ENCODE measurements at places on chromosomes 12 and 14.
A peak's percentile ranks its signal among the peaks of the same experiment; 100 is the strongest.

DNA sequence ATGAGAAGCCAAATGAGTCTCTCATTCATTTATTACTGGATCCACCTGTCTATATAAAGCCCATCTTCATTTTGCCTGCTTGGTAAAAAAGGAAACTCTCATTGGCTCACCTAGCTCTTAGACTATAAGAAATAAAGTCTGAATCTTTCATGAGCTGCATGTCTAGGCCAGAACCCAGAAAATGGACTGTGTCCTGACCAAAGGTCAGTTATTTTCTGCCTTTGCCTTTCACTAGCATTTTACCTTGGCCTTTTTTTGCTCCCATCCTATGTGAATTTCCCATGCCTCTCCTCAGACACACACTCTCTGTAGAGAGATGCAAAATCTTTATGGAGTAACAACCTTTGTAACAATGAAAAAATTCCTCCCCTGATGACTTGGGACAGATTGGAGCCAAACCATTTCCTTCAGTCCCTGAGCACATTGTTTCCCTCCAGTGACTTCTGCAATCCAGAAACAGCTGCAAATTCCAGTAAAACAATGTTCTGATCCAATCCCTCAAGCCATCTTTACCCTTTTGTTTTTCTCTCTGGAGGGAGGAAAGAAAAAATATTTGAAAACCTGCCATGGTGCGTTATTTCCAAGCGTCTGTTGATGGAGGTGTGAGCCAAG is 33.6 kb upstream of the MAP3K9 start:
- no peak for DNase-seq

DNA sequence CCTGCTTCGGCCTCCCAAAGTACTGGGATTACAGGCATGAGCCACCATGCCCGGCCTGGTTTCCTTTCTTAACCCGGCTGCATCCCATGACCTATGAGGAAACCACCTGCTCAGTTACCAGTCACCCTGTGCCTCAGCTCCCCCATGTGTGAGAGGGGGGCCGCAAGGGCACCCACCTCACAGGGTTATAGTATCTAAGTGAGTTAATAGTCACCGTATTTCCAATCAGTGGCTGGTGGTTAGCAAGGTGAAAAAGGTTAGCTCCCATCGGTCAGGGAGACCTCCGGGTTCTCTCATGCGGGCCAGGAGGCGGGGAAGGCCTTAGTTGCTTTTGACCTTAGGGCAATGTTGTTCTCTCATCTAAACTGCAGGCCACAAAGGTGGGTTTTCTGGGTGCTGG is 6.7 kb downstream of the LRP1 start:
- no peak for DNase-seq

DNA sequence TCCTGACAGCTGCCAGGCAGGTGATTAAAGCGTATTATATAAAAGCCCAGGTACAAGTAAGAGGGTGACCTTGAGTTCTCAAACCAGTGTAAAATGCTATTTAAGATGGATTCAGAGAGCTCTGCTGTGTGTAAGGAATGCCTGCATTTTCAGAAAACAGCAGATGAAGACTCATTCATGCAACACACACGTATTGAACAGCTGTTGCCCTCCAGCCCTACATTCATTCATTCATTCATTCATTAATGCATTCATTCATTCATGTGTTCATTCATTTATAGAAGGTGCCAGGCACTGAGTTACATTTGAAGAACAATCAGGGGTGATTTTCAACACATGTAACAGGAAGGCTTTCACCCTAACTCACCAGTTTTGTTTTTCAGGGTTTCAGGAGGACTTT is 27.4 kb upstream of the ELK3 start:
- DNase-seq: no peak

GRCh38 chr14:60165547-60165876 is 314 bp upstream of the DHRS7 start:
- DNase-seq: no peak

DNA sequence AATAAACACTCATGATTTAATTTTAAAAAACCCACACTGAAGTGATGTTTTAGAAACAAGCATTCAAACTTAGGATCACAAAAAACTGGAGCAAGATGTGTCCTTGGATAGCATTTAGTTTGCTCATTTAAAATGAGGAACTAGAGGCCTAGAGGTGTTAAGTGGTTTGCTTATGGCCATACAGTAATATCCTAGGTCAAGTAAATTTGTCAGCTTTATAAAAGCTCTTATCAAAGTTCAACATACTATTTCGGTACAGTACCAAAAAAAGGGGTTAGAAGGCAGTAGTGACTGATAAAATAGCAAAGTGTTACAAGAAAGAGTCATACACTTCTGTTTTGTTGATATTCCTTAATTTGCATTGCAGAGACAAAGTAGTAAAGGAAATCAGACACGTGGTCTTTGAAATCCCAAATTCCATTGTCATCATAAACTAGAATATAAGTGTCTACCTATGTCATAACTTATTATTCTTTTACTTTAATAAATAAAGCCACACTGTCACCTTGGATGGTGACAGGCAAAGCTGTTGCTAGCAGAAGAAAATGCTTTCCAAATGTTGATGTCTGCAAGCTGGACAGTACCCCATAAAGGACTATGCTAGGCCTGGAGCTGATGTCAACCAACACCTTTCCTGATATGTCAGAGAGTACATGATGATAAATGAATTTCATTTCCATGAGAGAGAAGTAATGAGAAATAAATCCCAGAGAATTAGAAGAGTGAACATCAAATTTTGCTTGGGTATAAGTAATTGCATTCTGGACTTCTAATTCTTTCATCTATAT is 17.6 kb upstream of the SRP54 start:
- DNase-seq: no peak

GRCh38 chr14:80211153-80212022 is at the start of gene DIO2:
Gene DIO2, minus strand, starts transcription at chr14:80211504. Its CDS starts 32 bp downstream, at chr14:80211472.
- DNase-seq: peak; percentile 6

DNA sequence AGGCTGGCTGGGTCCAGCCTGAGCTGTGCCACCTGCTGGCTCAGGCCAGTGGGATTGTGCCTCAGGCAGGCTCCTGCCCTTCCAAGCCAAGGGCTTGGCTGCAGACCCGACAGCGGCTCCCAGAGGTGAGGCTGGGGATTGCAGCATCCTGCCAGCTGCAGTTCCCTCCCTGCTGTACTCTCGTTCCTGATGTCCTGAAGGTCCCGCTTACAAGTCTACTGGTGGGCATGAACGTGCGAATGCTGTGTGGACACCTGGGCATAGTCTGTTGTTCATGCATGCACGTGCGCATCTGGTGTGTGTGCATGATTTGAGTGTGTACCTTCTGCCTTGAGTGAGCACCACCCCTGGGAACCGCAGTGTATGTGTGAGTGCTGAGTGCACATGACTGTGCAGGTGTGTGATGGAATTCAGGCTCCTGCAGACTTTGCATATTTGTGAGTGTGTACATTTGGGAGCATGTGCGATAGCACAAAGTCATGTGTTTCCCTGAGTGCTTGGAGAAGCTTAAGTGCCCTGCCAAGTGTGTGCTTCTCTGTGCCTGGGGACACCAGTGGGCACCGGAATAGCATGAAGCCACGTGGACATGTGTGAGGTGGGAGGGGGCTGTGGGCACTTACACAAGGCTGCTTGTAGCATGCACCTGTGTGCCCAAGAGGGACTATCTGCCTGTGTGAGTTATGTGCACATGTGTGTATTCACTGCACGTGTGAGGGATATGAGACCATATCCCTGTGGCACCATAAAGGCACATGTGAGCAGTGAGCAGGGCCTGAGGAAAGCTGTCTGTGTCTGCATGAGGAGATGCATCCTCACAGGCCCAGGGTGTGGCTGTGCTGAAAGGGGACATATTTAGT is 19.3 kb upstream of the KRT7 start:
- DNase-seq: peak; percentile 49

DNA sequence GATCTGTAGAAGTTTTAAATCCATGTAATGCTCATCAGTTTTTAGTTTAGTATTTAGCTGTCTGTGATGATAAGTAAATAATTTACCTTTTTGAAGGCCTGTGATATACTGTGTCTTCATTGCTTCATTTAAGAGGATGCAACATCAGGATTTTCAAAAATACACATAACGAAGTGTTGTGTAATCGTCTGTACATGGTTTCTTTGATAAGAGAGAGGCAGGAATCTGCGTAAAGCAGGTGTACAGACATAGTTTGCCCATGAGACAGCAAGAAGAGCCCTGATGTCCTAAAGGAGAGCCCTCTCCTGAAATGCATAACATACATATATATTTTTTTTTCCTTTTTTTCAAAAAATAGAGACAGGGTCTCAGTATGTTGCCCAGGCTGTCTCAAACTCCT is 44.8 kb downstream of the RASSF3 start:
- DNase-seq: no peak

DNA sequence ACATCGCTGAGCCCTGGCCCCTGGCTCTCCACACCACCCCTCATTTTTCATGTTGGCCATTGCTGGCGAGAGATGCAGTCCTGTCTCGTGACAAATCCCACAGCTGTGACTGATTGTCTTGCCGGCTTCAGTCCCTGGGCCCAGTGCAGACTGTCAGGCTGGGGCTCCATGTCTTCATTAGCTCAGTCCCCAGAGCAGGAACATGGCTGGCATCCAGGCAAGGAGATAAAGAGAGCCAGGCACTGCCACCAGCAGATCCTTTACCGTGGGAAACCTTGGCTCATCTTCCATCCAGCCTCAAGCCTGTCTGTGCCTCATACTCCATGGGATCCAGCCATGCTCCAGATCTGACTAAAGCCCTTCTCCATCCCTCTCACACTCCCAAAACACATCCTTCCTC is 284.7 kb upstream of the FKBP4 start:
- DNase-seq: peak; percentile 34

DNA sequence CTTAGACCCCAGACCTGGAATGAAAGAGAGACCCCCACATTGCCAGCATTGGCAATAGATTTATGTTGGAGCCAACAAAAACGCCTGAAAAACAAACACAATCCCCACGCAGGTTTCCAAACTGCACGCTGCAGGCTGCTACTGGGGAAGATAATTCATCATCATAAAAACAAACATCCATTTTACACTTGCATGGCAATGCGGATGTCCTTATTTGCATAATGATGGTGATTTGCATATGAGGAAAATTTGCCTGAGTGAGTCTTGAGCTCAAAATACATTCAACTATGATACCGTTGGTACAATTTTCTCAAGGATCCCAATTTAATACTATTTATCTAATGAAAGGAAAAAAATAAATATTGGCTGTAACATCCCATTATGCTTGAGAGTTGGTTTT is 33.6 kb upstream of the TMEM132D start:
- DNase-seq: no peak

- no peak for DNase-seq
Measured at GRCh38 chr14:101556131-101556530, 5.2 kb upstream of the DIO3 start.

GRCh38 chr12:79650440-79650839 is 40.3 kb downstream of the PAWR start:
- no peak for DNase-seq

DNA sequence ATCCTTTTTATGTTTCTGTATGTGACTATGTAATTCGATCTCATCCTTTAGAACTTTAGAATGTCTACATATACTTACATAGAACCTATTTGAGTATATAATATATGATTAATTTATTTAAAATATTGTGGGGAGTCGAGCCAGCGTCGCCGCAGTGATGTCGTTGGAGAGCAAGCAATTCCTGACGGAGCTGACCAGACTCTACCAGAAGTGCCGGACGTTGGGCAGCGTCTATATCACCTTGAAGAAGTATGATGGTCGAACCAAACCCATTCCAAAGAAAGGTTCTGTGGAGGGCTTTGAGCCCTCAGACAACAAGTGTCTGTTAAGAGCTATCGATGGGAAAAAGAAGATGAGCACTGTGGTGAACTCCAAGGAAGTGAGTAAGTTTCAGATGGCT is 6.4 kb upstream of the CD27 start:
- DNase-seq: no peak

DNA sequence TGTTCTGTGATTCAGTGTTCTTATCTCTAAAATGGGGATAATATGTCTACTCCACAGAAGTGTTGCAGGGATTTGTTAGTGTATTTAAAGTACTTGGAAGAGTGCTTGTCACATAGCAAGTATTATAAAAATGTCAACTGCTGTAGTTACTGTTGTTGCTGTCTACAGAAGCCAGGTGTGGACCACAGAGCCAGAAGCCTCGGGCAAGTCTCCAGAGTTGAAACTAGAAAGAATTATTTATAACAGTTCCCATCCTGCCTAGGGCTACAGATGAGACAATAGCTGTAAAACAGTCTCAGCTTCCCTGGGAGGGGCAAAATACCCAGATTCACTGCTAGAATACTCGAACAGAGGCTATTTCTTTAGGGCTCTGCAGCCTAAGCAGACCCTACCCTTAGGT is 55.4 kb upstream of the FUT8 start:
- DNase-seq: no peak

DNA sequence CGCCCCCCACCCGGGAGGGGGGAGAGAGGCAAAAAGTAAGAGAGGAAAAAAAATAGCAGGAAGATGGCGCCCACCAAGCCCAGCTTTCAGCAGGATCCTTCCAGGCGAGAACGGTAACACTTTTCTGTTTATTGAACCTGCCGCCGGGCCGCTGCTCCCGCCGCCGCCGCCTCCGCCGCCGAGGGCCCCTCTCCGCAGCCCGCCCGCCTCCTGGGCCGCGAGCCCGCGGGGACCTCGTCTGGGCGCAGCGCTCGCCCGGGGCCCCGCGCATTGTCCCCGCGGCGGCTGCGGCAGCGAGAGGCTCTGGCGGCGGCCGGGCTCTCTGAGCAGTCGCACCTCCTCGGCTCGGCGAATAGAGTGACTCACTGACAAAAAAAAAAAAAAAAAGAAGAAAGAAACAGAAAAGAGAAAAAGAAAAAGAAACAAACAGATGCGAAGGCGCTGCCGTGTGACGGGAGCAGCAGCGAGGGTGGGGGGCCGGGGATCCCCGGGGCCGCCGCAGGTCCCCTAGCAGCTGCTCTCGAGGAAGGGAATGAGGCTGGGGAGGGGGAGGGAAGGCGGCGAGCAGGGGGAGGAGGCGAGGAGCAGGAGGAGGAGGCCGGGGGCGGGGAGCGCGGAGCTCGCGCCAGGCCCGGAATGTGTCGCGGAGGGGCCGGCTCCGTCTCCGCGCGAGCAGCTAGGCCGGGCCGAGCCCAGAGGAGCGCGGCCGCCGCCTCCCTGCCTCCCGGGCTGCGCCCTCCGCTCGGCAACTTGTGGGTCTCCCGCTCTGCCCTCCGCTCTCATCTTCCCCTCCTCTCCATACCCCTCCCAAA is 781 bp downstream of the NPAS3 start:
- no peak for DNase-seq

- DNase-seq: no peak
Measured at GRCh38 chr12:32559434-32559833, 119.7 kb upstream of the DNM1L start.

- DNase-seq: no peak
Measured at GRCh38 chr12:111163422-111163821, 205.5 kb downstream of the PHETA1 start.

- DNase-seq: no peak
Measured at GRCh38 chr14:103503296-103503695, 19.3 kb downstream of the CKB start.

Data from cerebellar cortex (tissue), 1 donor.